ENCODE measurements at places on chromosomes 3 and 15. TPM values are rescaled to one million over a fixed set of nuclear protein-coding genes. Genes with fewer than 3 reads are reported as not detected.

Gene GOLGA8J
- total RNA-seq = not detected

Gene CORO2B
- 32.6 TPM for total RNA-seq

Gene ALDH1L1
- 2.9 TPM for total RNA-seq

Gene TNIK
- total RNA-seq = 14.0 TPM

Gene SLC24A5
- not detected for total RNA-seq

Gene SIDT1
- total RNA-seq = not detected

Gene ST8SIA2
- not detected for total RNA-seq
